Germinal center (tissue), 1 donor: ENCODE measurements at places on chromosomes 11 and 22.

- DNase-seq, result no peak
Observed at GRCh38 chr11:119307974-119308373, 9.0 kb downstream of the MCAM start.

DNA sequence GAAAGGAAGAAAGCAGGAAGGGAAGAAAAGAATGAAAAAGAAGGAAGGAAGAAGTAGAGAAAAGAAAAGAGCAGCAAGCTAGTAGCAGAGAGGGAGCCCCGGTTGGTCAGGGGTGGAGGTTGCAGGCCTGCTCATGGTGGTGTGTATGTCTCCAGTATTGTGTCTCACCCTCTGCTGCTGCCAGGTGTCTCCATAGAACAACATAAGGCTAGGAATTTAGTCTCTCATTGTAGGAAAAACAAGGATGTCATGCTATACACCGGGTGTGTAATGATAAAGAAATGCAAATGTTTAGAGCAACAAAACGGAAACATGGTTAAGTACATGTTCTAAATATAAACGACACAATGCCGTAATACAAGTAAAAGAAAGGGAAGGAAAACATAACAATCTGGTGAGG lies 342.5 kb downstream of the NTM start:
- DNase-seq, result no peak

- no peak for DNase-seq
Observed at GRCh38 chr11:16356761-16357393, 531 bp upstream of the SOX6 start.

DNA sequence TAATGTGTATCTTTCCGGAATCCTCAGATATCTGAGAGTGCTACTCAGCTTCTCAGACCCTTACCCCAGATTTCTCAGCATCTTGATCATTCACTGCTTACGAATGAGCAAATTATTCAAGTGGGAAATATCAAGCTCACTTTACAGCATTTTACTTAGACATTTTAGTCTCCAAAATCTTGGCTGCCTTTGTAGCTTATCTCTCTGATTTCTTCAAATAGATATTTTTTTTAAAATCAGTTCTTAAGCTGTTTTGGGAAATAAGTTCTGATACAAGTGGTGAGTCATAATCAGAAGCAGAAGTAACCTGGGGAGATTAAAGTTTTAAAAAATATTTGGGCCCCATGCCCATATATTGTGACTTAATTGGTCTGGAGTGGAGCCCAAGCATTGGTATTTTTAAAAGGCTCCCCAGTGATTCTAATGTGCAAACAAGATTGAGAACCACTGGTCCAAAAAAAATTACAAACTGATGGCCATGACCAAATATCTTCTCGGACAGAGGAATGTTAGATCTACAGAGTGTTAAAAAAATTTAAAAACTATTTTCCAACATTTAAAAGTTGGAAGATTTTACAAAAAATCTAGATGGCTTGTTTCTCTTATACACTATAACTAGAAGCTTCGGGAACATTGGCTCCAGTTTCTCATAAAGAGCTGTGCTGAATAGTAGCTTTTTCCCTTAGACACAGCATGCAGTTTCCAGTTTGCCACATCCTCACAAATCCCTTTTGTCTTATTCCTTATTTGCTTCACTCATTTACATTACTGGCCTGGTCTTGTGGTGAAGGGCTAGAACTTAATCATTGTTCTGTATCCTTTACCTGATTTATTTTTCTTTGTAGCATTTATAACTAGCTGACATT lies 87.8 kb upstream of the BMAL1 start:
- DNase-seq, result no peak

DNA sequence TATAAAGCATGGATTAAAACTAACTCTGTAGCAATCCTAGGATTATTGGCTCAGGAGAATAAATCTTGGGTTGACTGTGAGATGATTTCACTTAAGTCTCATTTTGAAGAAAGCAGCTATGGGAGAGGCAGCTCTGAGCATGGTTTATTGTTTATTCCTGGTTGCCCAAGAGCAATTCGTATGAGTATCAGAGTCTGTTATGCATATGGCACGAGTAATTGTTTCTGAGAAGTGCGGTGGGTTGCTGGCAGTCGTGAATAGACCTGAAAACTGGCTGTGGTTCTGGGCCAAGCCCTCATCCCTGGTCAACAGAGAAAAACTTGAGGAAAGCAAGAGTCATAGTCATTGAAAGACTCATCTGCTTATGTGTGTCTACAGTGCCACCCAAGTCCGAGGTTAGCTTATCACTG lies 26.8 kb downstream of the DIXDC1 start:
- no peak for DNase-seq

GRCh38 chr11:44530413-44531115 lies 34.9 kb upstream of the CD82 start:
- DNase-seq, result no peak

- DNase-seq, result no peak
Observed at GRCh38 chr22:40309631-40310030, 36.7 kb upstream of the ADSL start.

DNA sequence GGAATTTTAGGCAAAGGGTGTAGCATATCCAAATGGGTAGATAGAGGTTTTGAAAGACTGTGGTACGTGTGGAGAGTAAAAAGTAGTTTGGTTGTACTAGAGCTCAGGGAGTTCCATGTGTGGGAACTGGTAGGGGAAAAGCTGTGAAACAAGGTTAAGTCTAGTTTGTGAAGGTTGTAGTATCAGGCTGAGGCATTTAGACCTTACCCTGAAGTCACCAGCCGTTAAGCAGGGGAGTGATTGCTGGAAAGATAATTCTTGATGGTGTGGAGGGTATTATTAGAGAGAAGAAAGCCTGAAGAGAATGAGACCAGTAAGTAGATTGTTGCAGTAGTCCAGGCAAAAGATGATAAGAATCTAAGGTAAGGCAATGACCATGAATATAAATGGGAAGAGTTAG lies 68.0 kb downstream of the RNF169 start:
- DNase-seq, result no peak

DNA sequence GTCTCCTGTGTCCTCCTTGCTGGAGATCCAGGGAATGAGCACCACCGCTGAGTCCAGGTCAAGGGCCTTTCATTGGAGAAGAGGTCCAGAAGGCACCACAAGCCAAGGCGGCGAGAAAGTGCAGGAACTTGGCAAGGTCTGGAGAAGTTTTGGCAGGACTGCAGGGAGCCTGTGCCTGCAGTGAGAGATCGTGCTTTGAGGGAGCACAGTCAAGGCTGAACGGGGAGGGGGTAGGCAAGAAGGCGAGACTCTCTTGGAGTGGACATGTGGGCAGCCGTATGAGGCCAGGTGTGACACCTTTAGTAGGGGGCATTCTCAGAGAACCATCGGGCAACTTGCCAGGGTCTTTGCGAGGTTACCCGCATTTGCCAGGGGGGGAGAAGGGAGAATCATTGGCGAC lies 30.5 kb downstream of the LRRC10B start:
- DNase-seq, result no peak

- DNase-seq, result no peak
Observed at GRCh38 chr22:34567367-34567766, 498.6 kb upstream of the ISX start.

- no peak for DNase-seq
Observed at GRCh38 chr11:83459798-83460197, 173.6 kb upstream of the CCDC90B start.

DNA sequence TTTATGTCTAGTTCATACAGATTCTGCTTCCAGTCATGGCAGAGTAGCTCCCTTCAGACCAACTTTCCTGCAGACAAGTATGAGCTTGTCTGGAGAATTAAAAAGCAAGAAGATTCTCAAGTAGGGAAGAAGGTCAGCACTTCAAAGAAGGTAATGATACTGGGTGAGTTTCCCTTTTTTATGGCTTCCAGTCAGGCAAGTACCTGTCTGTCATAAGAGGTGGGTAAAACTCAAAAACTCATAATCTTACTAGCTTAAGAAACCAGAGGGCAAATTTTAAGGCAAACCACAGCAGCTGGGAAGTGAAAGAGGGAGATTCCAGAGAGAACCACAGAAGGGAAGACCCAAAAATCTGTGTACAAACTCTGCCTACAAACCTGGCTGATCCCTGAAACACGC lies 54.2 kb downstream of the DENND5A start:
- no peak for DNase-seq

GRCh38 chr11:114260077-114260476 lies 36.1 kb upstream of the NNMT start:
- DNase-seq, result no peak

DNA sequence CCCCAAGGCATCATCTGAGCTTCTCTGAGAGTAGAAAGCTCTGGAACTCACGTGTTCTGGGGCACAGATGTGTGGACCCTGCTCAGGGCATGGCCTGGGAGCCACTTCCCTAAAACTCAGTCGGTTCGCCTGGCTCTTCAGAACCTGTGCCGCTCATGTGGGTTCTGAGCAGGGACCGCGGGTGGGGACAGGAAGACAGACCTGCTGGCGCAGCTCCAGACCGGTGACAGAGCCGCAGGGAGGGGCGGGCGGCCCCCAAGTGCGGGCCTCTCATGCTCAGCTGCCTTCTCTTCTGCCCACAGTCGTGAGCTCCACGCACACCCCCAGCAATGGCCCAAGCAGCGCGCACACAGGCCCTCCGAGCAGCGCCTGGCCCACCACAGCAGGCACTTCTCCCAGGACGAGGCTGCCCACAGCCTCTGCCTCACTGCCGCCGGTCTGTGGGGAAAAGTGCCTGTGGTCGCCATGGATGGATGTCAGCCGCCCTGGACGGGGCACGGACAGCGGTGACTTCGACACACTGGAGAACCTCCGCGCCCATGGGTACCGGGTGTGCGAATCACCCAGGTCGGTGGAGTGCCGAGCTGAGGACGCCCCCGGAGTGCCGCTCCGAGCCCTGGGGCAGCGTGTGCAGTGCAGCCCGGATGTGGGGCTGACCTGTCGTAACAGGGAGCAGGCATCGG lies 24.2 kb downstream of the MUC5AC start:
- no peak for DNase-seq

GRCh38 chr22:23184764-23185113 lies 4.4 kb downstream of the BCR start:
- DNase-seq, result no peak

- DNase-seq, result no peak
Observed at GRCh38 chr22:25746012-25746373, 4.0 kb downstream of the MYO18B start.

DNA sequence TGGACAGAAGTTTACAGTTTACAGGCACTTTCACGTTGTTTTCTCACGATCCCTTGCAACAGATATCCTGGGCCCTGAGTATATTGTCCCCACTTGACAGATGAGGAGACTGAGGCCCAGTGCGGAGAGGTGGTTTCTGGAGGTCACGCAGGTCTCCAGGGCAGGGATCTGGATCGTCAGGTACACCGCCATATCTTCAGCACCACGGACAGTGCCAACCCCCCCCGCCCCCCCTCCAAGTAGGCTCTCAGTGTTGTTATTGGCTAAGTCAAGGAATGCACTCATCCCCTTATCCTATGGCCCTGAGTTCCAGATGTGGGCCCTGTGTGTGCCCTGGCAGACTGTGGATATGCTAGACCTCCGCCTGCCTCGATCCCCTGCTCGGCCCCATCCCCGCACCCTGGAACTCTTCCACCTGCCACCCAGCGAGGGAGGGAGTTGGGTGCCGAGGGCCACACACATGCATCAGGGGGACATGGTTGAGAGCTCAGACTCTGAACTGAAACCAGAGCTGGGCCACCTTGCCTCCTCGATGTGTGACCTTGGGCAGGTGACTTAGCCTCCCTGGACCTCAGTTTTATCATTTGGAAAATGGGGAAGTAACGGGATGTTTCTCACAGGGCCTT lies 37.5 kb downstream of the MPPED1 start:
- DNase-seq, result no peak

DNA sequence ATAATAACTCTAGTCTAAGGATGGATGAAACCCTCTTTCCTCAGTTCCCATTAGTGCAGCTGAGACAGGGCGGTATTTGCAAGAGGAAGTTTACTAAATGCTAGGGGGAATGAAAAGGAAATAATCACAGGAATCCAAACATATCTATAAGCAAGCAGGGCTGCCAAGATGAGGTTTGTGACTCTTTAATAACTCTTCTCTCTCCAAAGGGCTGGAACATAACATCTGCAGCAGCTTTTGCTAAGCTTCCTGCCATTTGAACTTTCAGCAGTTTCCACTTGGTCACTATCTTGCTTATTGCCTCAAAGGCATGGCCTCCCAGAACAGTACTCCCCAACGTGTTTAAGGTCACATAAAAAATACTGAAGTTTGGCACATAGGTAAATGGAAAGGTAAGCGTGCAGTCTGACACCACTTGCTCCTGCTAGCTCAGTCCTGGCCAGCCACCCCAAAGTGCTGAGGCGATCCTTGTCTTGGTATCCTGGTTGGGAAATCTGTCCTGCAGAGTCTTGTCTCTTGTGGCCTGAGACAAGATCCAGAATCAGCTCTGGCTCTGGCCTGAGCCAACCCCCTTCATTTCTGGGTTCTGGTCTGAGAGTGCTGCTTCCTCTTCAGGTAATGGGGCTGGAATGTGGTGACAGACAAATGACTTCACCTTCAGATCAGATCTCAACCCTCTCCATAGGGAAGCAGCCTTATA lies 81.8 kb downstream of the KCNC1 start:
- no peak for DNase-seq

DNA sequence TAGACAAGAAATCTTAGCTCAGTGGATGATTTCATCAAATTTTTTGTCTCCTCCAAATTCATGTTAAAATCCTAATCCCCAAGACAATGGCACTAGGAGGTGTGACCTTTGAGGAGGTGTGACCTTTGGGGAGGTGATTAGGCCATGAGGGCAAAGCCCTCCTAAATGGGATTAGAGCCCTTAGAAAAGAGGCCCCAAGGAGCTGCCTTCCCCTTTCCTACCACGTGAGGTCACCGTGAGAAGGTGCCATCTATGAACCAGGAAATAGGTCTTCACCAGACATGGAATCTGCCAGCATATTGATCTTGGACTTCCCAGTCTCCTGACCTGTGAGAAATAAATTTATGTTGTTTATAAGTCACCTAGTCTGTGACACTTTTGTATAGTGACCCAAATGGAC lies 138.7 kb downstream of the TRIM29 start:
- DNase-seq, result no peak

- no peak for DNase-seq
Observed at GRCh38 chr11:74090701-74091100, 80.1 kb downstream of the C2CD3 start.

- no peak for DNase-seq
Observed at GRCh38 chr11:15471048-15471894, 356.5 kb downstream of the INSC start.

DNA sequence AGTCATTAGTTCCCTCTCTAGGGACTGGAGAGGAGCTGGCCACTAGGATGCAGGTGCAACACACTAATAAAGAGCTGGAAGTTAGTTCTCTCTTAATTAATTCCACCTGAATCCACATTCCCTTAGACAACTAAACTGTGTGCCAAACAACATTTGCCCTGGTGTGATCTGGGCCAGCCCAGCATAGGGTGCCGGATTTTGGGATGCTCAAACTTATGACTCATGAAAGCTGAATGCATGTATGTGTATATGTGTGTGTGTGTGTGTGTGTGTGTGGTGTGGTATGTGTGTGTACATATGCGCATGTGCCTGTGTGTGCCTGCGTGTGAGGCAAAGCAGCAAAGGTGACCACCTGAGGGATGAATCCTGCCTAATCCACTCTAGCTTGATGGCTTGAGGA lies 110.7 kb downstream of the EHF start:
- DNase-seq, result no peak
